Endothelial cell of umbilical vein (primary cell): ENCODE measurements at places on chromosomes 3 and 15. TPM values are rescaled to one million over a fixed set of nuclear protein-coding genes. Genes with fewer than 3 reads are reported as not detected.

GRCh38 chr3:164608554-164609276 lies 469.6 kb downstream of the SI start:
- no peak for DNase-seq

DNA sequence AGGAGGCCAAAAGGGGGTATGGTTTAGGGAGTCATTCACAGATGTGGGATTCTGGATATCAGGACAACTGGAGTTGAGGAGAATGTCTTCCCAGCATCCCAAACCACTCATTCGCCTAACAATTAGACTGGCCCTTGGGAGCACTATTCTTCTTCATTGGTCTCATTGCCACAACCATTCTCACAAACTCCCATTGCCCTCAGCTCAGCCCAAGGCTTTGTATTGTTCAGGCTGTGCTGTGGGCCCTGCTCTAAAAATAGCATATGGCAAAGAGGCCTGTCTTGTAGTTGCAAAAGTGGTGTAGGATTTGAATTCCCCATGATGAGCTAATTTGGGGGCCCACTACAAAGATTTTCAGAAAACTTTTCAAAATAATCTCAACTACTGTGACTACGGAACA lies 6.3 kb upstream of the ADAMTS9 start:
- no peak for DNase-seq

- DNase-seq = no peak
These were observed 351.5 kb upstream of the TPM1 start for GRCh38 chr15:62691008-62691407.

DNA sequence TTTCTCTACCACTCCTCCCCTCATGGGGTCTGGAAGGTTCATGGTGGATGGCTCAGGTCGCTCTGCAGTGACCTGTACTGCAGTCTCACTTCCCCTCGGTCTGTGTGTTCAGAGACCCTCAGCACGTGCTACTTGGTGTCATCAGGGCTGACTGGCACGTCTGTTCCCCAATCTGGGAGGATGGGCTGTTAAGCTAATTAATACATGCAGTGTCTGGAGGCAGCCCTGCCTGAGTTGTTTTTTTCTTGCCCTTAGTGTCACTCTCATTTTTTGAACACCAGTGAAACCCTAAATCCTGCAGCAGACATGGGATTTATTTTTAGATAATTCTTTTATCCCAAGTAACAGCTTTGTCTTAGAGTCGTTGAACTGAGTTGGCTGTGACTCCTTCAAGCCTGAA lies 64.6 kb downstream of the ARNT2 start:
- DNase-seq = no peak

IMPG2 gene
- 0.71 and 0.76 TPM in 2 replicates for total RNA-seq

PLAAT1 gene
- total RNA-seq = 0.58 and 0.75 TPM in 2 replicates

- DNase-seq = no peak
These were observed 333.7 kb upstream of the EPHA3 start for GRCh38 chr3:88773766-88774165.

AGBL1 gene
- total RNA-seq = not detected in 2 replicates

TM4SF18 gene
- 142 and 158 TPM in 2 replicates for total RNA-seq

RARRES1 gene
- 1.5 and 1.8 TPM in 2 replicates for total RNA-seq
